Bone marrow (tissue), 2 donors: ENCODE measurements at places on chromosomes 1 and 21.

DNA sequence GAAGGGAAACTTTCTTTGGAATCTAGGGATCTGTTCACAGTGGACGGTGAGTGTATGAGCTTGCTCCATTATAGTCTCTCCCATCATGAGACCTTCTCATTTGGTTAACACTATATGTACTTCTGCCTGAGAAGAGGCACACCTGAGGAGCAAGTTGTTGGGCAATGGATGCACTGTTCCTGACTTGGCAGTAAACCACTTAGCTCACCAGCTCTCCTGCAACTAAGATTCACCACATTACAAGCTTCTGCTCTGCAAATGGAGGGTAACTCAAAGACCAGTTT is 10.2 kb downstream of the MACF1 start:
- DNase-seq, result no peak

DNA sequence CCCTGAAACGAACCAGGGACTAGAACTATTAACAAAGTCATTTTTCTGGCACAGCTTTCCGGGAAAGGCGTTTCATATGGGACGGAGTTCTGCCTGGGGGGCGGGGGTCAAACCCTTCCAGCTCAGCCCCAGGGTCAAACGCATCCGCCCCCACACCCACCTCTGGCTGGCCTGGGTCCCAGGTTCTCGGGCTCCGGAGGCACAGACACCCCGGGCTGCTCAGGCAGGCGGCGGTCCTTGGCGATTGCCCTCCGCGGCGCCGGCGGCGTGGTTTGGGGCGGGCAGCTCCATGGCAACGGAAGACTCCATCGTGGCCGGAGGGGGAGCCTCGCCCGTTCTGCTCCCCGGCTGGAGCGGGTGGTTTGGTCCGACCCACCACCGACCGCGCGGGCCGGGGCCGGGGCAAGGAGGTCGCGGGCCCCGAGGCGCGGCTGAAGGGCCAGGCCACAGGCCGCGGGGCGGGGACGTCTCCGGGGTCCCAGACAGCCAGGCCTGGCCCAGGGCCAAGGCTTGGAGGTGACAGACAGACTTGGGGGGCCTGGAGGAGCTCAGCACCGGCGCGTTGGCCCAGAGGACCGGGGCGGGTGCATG is at the start of gene CFAP74:
Gene CFAP74, minus strand, starts transcription at position 246 of the 591 bp plus-strand sequence. CDS start 12,830 bp downstream, outside the sequence.
- no peak for DNase-seq

DNA sequence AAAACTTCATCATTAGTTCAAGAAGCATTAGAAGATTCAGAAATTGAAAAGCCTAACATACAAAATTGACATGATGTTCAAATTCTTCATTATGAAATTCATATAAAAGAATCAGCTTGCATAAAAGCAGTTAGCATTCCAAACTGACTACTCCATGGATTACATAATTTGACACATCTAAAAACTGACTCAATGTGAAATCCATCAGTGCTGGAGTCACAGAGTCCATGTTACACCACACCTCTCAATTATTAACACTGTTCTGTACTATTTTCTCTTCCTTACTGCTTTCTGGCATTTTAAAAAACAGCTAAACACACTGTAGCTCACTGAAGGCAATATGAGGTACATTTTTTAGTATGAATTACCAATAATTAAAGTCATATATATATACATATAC is 28.0 kb downstream of the ARHGAP29 start:
- DNase-seq, result no peak

- DNase-seq, result no peak
These were observed 109.1 kb upstream of the LMO4 start for GRCh38 chr1:87219626-87220025.

DNA sequence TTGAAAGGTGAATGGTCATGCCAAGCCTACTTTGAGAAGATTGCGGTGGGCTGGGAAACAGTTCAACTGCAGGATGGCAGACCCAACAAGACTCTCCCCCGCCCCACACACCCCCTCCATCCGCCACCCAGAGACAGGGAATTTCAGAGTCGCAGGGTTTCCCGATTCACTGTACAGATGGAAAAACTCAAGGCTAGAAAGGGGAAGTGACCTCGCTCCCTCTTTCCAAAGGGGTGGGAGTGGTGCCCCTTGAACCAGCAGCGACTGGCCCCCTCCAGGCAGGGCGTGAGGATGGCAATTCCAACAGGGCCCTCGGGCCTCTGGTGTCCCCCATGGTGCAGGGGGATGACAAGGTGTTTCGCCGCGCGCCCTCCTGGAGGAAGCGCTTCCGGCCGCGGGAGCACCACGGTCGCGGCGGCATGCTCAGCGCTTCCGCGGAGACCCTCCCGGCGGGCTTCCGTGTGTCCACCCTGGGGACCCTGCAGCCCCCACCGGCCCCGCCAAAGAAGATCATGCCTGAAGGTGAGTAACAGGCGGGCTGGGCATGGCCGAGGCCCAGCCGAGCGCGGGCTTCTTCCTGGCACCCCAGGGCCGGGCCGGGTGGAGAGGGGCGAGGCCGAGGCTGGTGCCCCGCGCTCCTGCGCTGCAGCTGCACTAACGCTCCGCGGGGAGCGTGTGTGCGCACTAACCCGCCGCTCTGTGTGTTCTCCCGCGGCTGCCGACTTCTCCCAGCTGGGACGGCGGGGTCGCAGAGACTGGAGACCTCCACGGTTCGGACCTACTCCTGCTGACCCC is 10.4 kb downstream of the MYOG start:
- DNase-seq, result no peak

- DNase-seq, result no peak
These were observed 2219.4 kb downstream of the NCAM2 start for GRCh38 chr21:23217597-23217996.

GRCh38 chr1:244066954-244067716 is 16.1 kb downstream of the ZBTB18 start:
- DNase-seq, result no peak

DNA sequence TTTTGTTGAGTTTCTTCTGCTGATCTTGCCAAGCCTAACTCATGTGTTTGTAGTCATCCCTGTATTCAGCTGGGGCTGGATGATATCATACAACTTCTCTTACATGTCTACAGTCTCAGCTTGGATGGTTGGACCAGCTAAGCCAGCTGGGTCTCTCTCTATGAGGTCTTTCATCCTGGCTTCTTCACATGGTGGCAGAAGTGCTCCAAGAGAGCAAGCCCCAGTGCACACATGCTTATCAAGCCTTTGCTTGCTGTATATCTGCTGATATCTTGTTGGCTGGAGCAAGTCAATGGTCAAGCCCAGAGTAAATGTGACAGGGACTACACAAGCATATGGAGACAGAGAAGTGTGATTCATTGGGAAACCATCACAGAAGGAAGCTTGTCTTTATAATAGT is 29.2 kb upstream of the SLC44A5 start:
- DNase-seq, result no peak

DNA sequence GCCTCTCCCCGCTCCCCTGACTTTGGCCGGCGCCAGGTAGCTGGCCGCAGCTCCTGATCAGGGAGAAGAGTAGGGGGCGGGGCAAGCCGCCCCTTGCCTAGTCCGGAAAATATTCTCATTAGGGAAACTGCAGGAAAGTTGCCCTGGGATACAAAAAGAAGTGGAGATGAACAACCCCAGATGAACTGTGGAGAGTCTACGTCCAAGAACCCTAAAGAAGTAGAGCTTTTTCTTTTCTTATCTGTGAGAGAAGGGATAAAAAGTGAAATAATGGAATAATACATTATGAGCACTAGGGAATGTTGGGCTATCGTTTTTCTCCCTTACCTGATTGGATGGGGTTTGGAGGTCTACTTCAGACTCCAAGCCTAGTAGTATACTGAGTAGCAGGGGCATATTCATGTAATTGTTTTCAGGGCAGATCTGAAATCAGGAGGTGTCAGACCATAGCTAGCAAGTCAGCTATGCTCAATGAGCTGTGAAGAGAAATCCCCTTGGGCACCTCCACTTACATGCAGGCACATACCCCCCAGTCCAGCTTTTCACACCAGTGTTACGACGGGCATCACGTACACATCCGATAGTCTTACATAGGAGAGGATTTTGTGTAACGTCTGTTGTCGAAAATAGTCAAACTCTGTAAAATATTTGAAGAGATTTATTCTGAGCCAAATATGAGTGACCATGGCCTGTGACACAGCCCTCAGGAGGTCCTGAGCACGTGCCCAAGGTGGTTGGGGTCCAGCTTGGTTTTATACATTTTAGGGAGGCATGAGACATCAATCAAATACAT is 1.7 kb upstream of the DUSP10 start:
- DNase-seq, result no peak

DNA sequence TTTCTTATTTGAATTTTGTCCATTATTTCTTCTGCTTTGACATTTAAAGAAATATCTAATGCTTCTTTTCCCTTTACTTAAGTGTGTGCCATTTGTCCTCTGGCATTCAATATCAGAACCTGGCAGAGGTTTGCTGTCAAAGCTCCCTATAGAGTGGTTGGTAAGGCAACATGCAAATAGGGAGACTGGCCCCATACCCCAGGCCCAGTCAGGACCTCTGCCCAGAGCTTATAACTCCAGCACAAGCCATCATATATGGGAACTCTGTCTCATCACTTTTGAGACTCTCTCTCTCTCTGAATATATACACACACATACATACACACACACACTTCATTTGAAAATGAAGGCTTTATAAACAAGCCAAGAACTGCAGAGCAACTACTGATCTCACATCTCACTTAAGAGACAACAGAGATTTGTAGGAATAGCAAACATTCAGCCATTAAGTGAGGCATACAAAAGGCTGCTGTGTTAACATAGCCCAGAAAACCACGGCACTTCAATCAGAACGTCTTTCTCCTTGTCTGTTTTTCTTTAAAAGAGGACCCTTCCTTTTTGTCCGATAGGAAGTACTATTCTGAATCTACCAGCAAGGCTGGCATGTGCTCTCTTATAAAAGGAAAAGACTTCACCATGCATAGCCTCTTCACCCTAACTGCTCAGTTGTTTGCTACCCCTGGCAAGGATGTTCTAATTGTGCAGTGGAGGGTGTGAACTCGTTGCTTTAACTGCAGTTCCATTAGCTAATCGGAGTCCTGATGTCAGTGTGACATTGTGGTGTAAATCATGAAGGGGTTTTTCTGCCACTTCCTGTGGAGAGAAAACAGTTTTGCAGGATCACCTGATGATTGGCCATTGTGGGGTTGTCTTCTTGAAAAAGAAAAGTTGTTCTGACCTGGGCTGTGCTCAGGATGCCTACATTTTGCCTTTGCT is 101.7 kb downstream of the NR5A2 start:
- DNase-seq, result peak; percentile 28

DNA sequence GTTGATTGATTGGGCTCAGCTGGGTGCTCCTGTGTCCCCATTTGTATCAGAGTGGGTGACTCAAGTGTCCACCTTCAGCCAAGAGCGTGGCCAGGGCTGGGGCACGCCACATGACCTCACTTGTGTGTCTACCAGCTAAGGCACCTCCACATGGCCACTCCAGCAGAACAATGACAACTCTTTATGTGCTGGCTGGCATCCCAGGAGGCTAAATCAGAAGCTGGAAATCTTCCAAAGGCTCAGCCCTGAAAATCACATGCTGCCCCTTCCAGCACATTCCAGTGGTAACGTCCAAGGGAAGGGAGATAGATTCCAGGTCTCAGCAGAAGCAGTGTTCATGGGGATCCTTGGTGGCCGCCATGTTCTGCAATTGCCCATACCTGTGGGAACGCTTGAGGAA is 585.5 kb downstream of the AJAP1 start:
- DNase-seq, result no peak

DNA sequence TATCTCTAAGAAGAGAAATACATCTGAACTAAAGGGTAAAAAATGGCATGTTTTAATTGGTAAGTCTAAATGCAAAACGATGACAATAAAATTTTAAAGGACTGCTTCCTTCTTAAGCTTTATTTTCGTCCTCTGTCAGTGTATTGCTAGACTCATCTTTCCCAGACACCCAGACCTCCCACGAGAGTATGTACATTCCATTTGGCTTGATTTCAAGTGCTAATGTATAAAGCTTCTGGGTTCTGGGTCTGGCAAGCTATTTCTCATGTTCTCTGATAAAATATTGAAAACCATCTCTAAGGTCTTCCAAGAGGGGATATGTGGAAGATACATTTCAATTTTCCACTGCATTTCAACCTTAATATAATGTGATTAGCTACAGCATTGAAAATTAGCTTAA is 24.6 kb upstream of the SLC2A1 start:
- no peak for DNase-seq

GRCh38 chr1:247421074-247421473 is 5.1 kb downstream of the NLRP3 start:
- no peak for DNase-seq

- no peak for DNase-seq
These were observed 88.4 kb downstream of the ADCY10 start for GRCh38 chr1:167825419-167826079.

GRCh38 chr1:233614743-233615521 is 1.0 kb downstream of the KCNK1 start:
- DNase-seq, result no peak

- peak; percentile 6 for DNase-seq
These were observed 3.1 kb downstream of the C1orf216 start for GRCh38 chr1:35715568-35716002.

DNA sequence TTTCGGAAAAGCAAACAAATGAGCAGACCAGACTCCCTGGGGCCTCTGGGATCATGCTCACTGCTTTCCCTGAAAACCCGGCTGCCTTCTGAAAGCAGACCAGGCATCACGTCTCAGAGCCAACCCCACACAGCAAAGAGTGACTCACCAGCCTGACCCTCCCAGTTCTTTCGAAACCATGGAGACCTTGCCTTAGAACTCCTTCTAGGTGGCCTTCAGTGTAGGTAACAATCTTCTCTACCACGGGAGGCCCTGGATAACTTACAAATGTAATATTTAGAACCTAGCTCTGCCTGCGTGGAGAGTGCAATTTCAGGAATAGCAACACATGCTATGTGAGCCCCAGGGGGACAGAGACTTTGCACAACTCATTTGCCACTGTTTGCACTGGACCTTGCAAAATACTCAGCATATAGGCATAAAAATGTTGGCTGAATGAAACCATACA is 105.2 kb downstream of the SUSD4 start:
- DNase-seq, result no peak

GRCh38 chr1:78687914-78688313 is 38.3 kb downstream of the IFI44 start:
- DNase-seq, result no peak

GRCh38 chr1:53270107-53270506 is 31.8 kb upstream of the MAGOH start:
- DNase-seq, result no peak

DNA sequence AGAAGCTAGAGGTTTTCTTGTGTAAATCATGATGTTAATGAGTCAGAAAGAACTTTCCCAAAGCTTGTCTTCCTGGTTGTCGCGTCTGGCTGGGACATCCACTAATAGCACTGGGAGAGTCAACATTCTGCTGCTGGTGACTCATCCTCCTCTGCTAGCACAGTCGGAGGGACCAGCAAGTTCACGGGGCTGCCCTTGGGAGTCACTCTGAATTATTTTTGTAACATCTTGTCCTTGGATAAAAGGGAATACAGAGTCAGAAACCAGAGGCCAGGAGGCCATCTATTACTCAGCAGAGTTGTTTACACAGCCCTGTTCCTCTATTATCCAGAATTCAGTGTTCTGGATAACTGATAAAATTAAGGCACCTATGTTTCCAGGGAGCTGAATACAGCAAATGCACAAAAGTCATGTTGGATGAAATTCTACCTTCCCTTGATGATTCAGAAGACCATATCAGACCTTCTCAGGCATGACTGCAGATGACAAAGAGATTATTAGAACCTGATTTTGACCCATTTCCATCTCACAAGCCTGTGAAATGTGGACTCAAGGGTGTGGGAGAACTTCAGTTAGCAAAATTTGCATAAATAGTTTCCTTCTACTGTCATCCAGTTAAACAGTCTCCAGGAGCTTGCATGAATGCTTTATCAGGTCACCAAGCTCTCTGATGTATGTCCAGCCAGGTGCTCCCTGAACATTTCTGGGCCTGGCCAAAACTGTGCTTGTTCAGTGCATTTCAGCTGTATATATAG is 68.1 kb downstream of the JAK1 start:
- DNase-seq, result peak; percentile 20

- no peak for DNase-seq
These were observed 323.0 kb upstream of the PLD5 start for GRCh38 chr1:242847390-242847993.

GRCh38 chr1:54081306-54082270 is 28.2 kb downstream of the TCEANC2 start:
- DNase-seq, result peak; percentile 3
